ENCODE measurements at places on chromosomes 5 and 9. TPM values are rescaled to one million over a fixed set of nuclear protein-coding genes. Genes with fewer than 3 reads are reported as not detected.

DNA sequence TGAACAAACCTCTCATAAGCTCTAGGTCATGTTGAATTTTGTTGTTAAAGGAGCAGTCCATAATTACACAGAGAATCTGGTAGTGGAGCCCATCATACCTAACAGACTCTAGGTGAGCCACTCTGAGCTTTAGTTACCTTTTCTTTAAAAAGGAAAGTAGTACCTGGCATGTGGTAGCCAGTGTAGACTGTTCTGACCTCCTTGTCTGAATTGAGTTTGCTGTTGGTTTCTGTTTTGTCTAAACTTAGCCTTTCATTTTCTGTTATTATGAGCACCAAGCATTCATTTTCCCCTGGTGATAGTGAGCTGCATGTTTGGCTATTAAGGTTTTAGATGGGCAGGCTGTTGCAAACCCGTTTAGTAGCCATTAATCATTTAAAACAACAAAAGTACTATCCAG lies 112.2 kb downstream of the MAST4 start:
- no peak for DNase-seq

DNA sequence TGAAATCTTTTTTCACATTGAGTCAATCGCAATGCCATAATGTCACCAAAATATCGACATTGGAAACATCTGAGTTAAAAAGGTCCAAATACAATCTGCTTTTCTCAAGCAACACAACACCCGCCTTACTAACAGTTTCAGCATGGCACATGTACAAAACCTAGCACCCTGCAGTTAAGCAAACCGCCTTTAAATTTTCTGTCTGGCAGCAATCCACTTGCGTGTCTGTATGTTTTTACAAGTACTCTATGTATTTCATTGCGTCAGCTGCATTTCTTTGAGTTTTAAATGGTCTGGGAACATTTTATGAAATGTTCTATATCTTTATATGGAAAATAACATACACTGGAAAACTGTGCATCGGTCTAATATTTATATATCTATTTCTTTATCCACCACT lies 134.6 kb downstream of the DENND1A start:
- no peak for DNase-seq

GRCh38 chr5:174315471-174315870 lies 270.0 kb downstream of the NSG2 start:
- DNase-seq = no peak

DNA sequence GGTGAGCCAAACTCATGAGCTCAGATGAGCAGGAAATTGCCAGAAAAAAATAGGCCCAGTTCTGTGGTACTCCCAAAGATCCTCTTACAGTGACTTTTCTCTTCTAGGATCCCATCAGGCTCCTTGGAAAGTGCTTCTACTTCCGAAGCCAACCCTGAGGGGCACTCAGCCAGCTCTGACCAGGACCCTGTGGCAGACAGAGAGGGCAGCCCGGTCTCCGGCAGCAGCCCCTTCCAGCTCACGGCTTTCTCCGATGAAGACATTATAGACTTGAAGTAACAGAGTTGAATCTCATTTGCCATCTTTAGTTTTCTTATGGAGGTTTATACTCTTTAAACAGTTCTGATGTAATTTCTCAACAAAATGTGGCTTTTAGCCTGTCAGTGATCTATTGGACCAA lies 4.0 kb upstream of the SLC2A8 start:
- DNase-seq = no peak

DNA sequence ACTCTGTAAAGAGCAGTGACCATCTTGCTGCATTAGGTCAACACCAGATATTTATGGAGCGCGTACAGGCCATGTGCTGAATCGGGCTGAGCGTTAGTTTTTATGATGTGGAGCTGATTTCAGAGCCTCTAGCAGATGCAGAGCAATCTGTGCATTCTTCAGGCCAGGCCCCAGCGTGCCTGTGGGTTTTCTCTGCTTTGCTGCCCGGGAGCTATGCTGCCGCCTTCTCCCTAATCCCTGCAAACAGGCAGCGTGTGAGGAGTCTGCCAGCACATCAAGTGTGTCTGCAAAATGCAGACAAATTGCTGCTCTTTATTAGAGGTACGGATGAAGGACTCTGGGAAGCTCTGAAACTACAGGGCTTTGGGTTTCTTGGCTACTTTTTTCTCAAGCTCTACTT lies 170.0 kb downstream of the NTRK2 start:
- no peak for DNase-seq

GRCh38 chr9:132472199-132472598 lies 62.2 kb downstream of the CFAP77 start:
- DNase-seq = no peak

Gene PLPPR1
- total RNA-seq = 1.2 TPM

Gene TXNDC8
- total RNA-seq = not detected

Gene NTRK2
- total RNA-seq = 0.38 TPM

Gene STK32A
- 0.23 TPM for total RNA-seq

All from left lobe of liver (tissue), 2 donors.